A172 (cell line): ENCODE measurements at places on chromosomes 5 and 9.

DNA sequence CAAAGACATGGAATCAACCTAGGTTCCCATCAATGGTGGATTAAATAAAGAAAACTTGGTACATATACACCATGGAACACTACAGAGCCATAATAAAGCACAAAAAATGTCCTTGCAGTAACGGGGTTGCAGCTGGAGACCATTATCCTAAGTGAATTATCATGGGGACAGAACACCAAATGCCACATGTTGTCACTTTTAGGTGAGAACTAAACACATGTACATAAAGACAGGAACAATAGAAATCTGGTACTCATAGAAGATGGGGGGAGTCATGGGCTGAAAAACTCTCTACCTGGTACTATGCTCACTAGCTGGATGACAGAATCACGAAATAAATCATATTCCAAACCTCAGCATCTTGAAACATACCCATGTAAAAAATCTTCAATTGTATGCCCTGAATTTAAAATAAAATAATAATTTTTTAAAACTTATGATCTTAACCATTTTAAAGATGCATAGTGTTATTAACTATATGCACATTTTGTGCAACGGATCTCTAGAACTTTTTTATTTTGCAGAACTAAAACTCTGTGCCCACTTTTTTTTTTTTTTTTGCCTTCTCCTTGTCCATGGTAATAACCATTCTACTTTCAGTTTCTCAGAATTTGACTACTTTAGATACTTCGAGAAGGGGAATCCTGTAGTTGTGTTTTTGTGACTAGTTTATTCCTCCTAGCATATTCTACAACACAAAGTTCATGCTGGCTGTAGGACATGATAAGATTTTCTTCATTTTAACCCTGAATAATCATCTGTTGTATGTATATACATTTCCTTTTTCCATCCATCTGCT is 1081.6 kb upstream of the ACO1 start:
- no peak for DNase-seq

GRCh38 chr9:84563691-84564090 is 105.8 kb upstream of the NTRK2 start:
- no peak for DNase-seq

- DNase-seq = no peak
Measured at GRCh38 chr9:107292821-107293542, 9.9 kb downstream of the RAD23B start.

DNA sequence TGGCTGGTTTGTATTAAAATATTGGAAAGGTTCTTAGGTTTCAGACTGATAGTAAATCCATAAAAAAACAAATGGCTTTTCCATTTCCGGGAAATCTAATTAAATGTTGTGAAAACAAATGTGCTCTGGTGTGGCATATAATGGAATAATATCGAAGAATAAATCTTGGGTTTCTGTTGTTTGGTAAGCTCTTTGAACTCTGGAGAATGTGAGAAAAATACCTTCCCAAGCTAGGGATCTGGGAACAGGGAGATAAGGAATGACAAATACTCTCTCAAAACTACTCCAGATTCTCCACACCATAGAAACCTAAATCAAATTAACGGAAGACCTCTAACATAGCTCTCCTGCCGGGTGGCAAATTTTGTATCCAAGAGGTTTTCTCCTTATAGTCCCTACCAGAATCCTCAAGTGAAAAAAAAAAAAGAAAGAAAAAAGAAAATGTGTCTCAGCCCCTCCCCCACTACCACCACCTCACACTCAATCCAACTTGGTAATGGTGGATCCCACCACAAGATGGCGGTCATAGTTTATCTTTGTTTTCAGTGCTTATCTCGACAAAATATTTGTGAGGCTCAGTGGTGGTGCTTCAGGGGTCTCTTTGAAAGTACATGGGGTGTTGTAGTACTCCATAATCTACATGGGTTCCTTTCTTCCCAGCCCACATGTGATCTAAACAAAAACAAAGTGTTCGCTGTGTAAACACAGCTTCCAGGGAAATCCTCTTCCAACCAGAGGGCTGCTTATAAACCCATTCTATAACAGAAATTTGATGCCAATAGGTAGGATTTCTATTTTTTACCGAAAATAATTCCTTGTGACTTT is 54.5 kb upstream of the FST start:
- peak; percentile 47 for DNase-seq

GRCh38 chr5:98504505-98504904 is 269.0 kb upstream of the RGMB start:
- DNase-seq = no peak

DNA sequence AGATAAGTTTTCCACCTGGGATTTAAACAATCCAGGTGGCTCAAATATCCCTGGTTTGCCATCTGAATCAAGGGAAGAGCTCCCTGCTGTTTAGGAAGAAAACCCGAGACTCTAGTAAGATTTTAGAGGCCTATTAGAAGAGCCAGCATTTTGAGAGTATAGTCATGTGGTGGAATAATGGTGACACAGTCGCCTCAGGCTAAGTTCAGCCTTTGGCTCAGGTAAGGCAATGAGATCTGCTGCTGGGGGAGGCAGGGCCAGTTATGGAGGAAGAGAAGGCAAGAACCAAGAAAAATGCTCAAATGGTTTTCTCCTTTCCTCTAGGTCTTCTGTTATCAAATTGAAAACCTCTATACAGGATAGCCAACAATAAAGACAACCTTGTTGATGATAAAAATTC is 16.2 kb downstream of the RAD1 start:
- no peak for DNase-seq
